GM12892 (cell line): ENCODE measurements at places on chromosomes 2 and 18.

DNA sequence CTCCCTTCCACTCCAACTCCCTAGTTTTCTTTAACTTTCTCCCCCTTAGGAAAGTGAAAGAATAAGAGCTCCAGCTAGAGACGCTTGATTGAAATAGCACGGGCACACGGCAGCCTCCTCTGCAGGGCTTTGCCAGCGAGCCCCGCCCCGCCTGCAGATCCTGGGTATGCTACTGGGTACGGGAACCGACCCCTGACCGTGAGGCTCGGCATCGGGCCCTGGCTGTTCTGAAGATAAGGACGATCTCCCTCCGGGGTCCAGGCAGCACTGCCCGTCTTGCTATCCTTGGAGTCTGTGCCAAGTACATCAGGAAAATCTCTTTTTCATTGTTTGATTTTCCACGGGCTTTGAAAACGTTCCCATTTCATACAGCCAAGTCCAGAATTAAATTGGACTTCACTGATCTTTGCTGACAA, 284.5 kb downstream of the MTX2 start:
- no peak for DNase-seq

DNA sequence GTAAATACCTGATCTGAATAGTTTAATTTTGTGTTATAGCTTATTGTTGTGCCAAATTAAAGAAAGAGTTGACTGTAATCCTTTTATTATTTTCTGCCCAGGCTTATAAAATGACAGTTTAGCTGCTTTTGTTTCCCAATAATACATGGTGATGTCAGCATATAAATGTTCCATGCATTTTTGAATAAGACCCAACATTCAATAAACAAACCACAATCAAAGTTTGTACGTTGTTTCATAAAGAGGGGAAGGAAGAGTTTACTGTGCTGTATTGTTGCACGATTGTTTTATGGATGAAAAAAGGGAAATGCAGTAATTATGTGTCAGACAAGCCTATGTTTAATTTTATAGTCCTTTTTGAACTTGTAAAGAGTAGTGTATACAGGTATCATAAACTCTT, 177.2 kb upstream of the SCN7A start:
- DNase-seq, result no peak

- no peak for DNase-seq
Measured at GRCh38 chr2:68200157-68200787, 42.6 kb downstream of the PNO1 start.

DNA sequence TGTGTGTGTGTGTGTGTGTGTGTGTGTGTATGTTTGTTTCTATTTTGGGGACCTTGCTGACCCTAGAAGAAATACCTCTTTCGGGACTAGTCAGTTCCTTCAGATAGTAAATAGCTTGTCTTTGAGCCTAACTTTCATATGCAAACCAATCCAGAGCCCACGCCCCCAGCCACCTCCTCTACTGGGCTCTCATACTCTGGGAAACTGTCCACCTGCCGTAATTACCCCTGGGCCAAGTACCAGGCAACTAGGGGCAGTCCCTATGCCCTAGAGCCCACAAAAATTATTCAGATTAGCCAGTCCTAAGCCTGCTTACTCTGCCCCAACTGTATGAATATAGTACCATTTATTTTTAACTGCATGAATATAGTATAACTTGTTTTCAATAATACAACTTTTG, 970.4 kb downstream of the EPHA4 start:
- no peak for DNase-seq

DNA sequence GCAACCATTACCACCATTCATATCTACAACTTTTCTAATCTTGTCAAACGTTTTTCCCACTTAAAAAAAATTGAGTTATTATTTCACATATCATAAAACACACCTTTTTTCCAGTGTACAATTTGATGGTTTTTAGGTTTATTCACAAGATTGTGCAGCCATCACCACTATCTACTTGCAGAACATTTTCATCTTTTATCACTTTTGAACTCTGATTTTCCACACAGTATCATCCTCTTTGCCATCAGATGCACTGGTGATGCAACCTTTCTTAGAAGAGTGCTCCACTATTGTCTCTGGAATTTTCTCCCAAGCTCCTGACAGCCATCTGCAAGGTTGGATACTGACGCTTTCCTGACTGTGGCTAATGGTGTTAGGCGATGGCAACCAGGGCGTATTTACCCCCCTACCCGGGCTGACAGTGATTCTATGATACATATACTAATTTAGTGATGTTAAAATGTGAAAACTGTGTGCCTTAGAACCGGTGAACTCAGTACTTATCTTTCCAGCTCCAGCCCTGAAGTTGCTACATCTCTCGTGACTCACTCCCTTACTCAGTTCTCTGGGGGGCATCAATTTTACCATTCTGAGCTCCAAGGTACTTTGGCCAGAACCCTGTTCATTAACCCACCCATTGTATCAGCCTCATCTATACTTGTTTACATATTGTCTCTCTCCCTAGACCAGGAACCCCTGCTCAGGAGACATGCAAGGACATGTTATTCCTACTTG, 105.4 kb upstream of the SPRED2 start:
- DNase-seq, result no peak

- DNase-seq, result no peak
Measured at GRCh38 chr2:170610615-170611014, 104.5 kb upstream of the SP5 start.

DNA sequence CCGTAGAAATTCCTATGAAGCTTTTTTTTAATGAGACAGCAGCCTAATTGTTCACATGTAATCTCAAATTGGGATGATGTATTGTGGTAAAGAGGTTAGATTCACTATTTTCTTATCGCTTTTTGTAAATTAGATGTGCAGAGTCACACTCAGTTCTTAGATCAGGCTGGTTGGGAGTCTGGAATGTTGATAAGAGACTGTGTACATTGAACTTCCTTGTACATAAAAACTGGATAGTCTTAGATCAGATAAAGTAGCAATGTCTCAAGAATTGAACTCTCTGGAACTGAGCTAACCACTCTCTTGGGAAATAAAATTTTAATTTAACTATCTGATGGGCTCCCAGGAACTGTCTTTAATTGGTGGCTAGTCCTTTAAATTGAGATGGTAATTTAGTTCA, 108.1 kb upstream of the MSTN start:
- DNase-seq, result no peak

- no peak for DNase-seq
Measured at GRCh38 chr2:7203056-7203467, 285.9 kb downstream of the RNF144A start.

- DNase-seq, result no peak
Measured at GRCh38 chr2:18536100-18536499, 24.4 kb downstream of the RDH14 start.

- DNase-seq, result no peak
Measured at GRCh38 chr2:146651361-146651760, 1193.5 kb upstream of the ACVR2A start.

DNA sequence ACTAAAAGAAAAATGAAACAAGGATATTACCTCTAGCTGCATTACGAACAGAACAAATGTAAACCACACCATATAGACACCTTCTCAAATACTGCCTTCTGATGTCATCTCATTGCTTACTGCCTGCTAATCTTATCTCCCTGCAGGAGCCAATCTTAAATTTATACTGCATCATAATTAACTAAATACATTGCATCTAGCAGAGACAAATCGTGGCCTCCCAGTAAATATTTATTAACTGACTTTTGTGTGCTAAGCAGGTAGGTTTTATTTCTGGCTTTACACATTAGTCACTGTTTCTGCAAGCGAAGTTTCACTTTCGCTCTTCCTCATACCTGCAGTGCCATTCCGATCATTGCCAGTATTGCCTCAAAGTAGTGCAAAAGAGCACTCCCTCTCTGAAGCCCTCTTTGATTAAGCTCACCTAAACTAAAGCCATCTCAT, 67.5 kb downstream of the SPATS2L start:
- DNase-seq, result no peak

GRCh38 chr2:167871286-167871685, 376.1 kb downstream of the STK39 start:
- DNase-seq, result no peak

GRCh38 chr2:98309580-98309979, 36.7 kb upstream of the CNGA3 start:
- DNase-seq, result no peak

DNA sequence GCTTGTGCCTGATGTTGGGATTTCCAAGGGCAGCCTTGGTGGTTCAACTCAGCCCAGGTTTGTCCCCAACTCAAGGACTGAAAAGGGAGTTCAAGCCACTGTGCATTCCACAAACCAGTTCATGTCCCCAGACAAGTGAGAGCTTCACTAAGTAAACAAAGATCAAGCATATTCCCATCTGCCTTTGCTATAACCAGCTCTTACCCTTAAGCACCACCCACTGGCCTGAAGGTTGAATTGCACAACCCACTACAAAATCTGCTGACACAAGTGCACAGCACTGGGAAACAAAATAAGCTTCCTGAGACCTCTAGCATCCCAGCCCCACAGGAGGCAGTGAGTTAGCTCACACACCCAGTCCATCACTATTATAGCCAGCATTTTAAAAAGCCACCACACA, 516.7 kb downstream of the NR4A2 start:
- no peak for DNase-seq

GRCh38 chr2:36333350-36334012, 22.1 kb upstream of the CRIM1 start:
- no peak for DNase-seq

- no peak for DNase-seq
Measured at GRCh38 chr18:63233334-63233733, 86.2 kb downstream of the BCL2 start.

GRCh38 chr18:21230436-21230835, 11.6 kb upstream of the GREB1L start:
- no peak for DNase-seq

DNA sequence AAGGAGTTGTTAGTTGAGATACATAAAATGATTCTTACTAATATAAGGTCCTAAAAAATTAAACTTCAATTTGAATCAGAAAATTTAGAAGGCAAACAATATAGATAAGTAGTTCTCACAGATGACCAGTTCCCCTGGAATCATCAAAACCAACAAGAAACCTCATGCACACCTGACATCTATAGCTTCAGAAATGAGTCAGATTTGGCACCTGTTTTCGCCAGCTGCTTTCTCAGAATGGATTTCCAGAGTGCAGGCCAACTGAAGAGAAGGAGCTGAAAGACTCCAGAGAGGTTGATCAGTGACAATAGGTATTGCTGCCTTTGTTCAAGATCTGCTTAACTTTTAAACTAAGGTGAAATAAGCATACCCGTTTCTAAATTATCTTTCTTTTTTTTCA, 192.4 kb downstream of the RDH14 start:
- DNase-seq, result no peak

DNA sequence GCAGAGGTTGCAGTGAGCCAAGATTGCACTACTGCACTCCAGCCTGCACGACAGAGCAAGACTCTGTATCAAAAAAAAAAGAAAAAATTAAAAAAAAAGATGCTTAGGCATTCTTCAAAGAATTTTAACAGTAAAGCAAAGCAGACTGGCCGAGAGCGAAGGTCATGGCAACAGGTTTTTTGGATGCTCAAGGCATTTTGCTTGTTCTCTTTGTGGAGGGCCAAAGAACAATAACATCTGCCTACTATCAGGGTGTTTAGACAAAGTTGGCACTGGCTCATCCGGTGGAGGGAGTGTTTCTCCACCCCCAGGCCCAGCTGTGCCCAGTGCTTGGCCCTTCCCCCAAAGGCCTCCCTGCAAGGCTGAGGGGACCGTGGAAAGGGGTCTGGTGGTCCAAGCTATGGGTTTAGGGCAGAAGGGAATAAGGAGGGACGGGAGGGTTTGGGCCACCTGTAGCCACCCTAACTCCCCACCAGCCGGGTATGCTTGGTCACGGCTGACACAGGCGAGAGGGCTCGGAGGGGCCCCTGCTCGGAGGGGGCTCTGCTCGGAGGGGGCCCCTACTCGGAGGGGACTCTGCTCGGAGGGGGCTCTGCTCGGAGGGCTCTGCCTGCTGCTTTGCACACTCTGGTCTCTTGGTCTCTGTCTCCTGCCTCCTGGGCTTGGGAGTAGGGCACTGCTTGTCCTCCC, 26.7 kb upstream of the ALLC start:
- DNase-seq, result no peak

- DNase-seq, result no peak
Measured at GRCh38 chr2:200023570-200023969, 68.2 kb downstream of the MAIP1 start.

DNA sequence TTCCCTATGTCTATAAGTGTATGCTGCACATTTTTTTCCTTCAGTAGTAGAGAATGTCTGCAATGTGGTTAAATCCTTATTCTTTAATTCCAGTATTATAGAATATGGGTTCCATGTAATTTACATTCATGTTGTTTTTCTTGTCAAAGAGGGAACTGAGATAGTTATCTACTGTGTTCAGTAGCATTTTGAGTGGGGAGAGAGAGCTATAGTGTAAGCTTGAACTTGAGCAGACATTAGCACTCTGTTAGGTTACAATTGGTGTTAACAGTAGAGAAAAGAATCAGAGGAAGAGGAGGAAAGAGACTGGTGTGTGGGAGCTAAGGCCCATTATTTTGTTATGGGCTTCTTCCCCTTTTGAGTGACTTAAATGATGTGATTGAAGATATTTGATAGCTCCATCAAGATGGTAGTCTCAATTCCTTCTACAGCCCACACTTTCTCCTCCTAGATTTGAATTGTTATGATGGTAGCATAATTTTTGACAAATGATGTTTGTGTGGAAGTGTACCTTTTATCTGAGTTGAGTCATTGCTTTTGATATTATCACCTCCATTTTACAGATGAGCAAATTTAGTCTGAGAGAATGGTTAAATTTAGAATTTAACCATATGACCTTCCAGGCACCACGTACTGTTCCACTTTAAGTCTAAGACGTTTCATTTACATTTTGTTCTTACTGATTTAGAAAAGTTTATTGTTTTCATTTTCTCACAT, 71.3 kb downstream of the FMNL2 start:
- no peak for DNase-seq
